ENCODE measurements at places on chromosomes 11 and 22.

DNA sequence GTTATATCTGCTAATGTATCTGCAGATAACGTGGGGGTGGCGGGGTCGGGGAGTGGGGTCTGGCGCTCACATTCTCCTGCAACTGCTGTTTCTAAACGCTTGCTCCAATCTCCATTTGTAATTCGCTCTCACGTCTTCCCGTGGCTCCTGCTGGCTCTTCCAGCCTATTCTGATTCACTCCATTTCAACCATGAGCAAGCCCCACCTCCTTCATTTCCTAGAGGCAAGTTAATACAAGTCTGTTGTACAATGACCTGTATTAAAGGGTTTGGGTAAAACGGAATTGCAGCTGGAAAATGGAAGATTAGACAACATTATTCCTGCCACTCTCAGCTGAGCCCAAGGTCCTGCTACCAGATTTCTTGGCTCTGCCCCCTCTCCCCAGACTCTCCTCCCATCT is 132.3 kb downstream of the CSNK2A3 start:
- no peak for DNase-seq

DNA sequence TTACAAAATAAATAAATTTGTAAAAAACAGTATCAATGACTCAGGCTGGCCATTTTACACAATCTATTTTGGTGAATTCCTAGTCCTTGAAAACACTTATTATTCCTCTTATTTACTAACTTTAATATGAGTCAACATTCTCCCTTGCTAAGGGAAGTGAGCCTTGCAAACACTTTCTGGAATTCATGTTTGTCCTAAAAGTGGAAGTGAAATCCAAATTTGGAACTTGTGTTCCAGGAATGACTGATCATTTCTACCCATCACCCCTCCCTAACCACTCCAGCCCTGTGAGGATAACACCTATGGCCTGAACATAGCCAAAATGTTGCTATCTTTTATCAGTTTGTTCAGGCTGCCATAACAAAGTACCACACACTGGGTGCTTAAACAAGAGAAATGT is 83.1 kb downstream of the OR5AK2 start:
- DNase-seq: no peak

DNA sequence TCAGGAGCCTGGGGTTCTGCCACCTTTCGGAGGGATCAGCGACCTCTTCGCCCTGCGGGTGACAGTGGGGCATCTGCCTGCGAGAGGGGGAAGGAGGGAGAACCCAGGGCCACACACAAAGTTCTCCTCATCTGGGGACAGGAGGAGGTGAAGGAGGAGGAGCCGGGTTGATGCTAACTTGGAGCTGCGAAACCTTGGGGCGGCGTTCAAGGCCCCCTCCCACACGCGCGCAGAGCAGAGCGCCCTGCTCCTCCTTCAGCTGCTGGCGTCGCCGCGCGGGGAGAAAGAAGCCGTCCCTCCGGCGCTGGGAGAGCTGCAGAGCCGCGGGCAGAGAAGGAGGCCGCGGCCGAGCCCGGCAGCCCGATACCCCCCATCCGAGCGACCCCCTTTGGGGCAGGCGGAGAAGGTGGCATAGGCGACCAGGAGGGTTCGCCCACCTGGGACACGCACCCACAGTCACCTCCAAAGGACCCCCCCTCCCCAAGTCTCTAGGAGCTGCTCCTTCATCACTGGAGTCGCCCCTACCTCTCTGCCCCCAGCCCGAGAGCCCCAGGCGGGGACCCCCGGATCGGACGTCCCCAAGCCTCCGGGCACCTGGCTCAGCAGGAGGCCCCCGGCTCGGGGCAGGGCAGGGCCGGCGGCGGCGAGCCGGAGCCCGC is at the start of gene RASD2:
RASD2 (plus strand) TSS at position 237 of the 659 bp plus-strand sequence. CDS start 5,979 bp downstream, outside the sequence.
- DNase-seq: peak; percentile 63

- DNase-seq: no peak
These were observed 1.8 kb downstream of the SLC25A1 start for GRCh38 chr22:19176732-19177131.

GRCh38 chr22:36375071-36375980 is 12.4 kb downstream of the MYH9 start:
- DNase-seq: no peak

- DNase-seq: no peak
These were observed 70.2 kb downstream of the DBX1 start for GRCh38 chr11:20089796-20090653.

GRCh38 chr22:50507421-50507990 is at the start of gene LMF2:
Gene LMF2 (minus strand): TSS chr22:50507702. CDS start chr22:50507675, 27 bp downstream.
- DNase-seq: peak; percentile 94

DNA sequence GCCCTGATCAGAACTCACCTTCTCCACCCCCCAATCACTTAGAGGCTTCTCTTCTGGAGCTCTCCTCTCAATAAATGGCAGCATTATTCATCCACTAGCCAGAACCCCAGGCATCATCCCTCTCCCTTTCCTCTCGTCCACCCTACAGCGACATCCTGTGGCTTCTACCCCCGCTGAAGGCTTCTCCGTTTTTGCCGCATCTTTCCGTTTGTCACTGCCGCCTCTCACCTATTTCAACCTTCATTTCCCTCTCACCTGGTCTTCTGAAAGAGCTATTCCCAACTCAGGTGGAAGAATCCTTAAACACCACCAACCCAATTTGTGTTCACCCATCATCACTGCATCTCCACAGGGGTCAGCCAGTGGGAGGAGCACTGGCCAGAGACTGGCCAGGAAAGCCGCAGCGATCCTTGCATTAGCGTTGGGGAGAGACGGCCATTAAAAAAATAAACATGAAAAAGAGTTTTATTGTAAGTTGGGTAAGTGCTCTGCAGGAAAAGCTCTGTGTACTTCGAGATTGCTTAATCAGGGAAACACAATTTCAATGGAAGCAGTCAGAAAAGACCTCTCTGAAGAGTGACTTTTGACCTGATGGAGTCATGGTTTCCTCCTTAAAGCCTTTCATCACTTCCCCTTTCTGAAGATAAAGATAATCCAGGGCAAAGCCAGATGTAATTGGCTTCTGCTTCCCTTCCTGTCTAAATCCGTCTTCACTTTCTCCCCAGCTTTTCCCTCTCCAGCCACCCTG is 36.7 kb downstream of the SPATA19 start:
- DNase-seq: no peak

DNA sequence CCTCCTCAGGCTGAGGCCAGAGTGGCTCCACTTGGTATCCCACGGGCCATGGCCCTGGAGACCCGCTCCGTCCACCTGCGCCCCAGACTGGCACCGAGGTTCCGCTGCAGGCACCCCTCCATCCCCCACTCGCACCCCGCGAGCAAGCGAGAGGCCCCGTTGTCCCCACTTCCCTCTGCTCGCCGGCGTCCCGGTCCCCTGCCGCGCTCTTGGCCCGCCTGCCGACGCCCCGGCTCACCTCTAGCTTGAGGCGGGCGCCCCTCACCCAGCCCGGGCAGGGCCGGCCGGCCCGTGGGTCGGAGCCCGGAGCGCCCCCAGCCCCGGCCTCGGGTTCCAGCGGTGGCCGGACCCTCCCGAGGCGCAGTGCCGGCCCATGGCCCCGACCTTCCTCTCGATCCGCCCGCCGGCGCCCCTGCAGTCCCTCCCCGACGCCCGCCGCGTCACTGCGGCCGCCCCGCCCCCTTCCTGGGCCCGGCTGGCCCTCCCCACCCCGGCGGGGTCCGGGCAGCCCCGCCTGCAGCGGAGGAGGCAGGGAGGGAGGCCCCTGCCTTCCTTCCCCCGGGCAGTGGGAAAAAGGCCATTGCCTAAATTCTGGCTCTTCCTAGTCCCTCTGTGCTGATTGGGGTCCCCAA is at the start of gene PITPNM1:
PITPNM1 (minus strand) TSS at position 414 of the 632 bp plus-strand sequence. CDS start 1,183 bp downstream, outside the sequence.
- peak; percentile 77 for DNase-seq

GRCh38 chr11:6194065-6194581 is 4.9 kb upstream of the OR52W1 start:
- no peak for DNase-seq

- DNase-seq: no peak
These were observed 16.2 kb downstream of the CREB3L1 start for GRCh38 chr11:46293641-46294103.

DNA sequence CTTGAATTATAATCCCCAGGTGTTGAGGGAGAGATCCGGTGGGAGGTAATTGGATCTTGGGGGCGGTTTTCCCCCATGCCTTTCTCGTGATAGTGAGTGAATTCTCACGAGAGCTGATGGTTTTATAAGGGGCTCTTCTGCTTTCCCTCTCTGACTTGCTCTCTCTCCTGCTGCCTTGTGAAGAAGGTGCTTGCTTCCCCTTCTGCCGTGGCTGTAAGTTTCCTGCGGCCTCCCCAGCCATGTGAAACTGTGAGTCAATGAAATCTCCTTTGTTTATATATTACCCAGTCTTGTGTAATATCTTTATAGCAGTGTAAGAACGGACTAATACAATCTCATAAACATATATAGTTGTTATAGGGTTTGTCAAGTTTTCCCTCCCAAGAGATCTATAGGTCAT is 32.8 kb downstream of the KCNE3 start:
- no peak for DNase-seq

GRCh38 chr11:78194490-78194889 is 5.8 kb downstream of the USP35 start:
- DNase-seq: no peak

DNA sequence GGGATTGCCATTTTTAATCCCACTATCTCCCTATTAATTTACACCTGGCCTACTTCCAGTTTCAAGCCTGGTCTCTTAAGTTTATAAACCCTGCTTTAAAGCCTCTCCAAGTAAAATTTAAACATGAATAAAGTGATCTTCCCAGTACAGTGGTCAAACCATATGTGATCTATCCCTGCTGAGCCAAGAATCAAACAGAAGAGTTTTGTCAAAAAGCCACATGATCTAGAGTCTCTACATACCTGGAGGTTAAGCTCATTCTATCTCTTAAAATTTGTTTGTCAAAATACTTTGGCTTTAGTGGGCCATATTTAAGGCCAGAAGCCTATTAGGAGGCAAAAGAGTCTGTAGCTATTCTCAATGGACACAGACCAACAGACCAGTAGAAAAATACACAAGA is 42.9 kb upstream of the DDI1 start:
- DNase-seq: no peak

- no peak for DNase-seq
These were observed 11.2 kb upstream of the LYVE1 start for GRCh38 chr11:10579700-10580099.

- DNase-seq: no peak
These were observed 121.5 kb downstream of the ST3GAL4 start for GRCh38 chr11:126476977-126477376.

GRCh38 chr11:83599066-83599465 is 312.9 kb upstream of the CCDC90B start:
- DNase-seq: no peak

DNA sequence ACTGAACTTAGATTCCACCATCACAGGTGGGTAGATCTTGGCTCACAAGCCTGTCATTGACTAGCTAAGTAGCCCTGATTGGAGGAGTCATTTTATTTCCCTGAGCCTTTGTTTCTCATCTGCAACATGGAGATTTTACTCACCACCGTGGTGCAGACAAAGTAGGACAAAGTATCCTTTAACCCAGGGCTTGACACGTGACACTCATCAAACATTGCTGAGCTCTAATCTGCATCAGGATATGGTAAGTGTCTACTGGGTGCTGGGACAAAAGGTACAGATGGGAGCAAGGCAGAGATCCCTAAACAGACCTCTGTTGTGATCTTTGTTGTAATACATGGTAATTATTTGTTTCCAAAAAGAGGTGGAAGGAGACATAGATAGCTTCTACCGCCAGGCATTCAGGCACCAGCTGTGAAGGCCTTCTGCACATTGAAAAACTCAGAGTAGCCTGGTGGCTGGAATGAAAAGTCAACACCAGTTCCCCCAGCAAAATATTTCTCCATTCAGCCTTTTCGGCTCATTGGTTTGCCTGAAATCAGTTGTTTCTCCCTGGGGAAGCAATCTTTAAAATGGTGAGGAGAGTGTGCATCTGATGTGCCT is 18.3 kb upstream of the MICAL2 start:
- no peak for DNase-seq

GRCh38 chr11:105220121-105220520 is 80.6 kb upstream of the CARD18 start:
- DNase-seq: no peak

DNA sequence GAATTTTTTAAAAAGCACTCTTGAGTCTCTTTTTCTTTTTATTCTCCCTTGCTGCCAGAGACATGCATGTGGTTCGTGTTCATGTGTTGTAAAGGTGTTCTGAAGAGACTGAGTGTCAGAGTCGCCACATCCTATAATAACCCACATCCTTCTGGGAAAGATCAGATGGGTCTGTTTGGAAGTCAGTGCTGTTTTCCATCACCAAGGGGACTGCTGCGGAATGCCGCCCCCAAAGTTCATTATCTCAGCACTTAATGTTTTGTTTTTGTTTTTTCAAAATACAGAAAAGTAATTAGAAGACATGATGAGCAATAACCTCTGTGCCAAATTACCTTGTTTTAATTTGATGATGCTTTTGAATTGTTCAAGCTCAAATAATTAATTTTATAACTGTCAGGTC is 56.9 kb upstream of the EIF3M start:
- DNase-seq: no peak

GRCh38 chr22:24566899-24567511 is 11.2 kb downstream of the SNRPD3 start:
- no peak for DNase-seq

- DNase-seq: no peak
These were observed 10.5 kb downstream of the MCAM start for GRCh38 chr11:119306373-119306890.

- no peak for DNase-seq
These were observed 11.4 kb downstream of the TAGLN start for GRCh38 chr11:117210620-117211019.

- DNase-seq: no peak
These were observed 12.9 kb downstream of the USP28 start for GRCh38 chr11:113862435-113862834.

- no peak for DNase-seq
These were observed 133.5 kb downstream of the RBFOX2 start for GRCh38 chr22:35894937-35895708.

DNA sequence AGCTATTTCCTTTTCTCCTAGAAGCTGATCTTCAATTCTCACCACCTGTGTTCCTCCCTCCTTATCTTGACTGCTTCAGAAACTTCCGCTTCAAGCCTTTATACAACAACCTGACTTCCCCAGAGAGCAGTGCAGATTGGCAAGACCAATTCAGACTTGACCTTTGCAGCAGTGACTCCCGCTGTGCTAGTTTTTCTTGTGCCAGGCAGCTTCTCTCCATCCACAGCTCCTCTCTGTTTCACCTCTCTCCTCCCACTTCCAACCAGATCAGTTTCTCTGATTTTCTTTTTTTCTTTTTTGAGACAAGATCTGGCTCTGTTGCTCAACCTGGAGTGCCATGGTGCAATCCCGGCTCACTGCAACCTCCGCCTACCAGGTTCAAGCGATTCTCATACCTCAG is 74.3 kb downstream of the GRAMD1B start:
- DNase-seq: no peak

GRCh38 chr11:12123273-12123672 is 12.9 kb downstream of the MICAL2 start:
- DNase-seq: no peak

GRCh38 chr11:134409552-134410429 is 2.3 kb downstream of the B3GAT1 start:
- DNase-seq: no peak

- DNase-seq: no peak
These were observed 19.2 kb upstream of the ADSL start for GRCh38 chr22:40326905-40327735.

GRCh38 chr11:10809373-10810160 is 841 bp upstream of the EIF4G2 start:
- DNase-seq: peak; percentile 51

All from stimulated activated CD4-positive, alpha-beta T cell treated with anti-CD3 and anti-CD28 coated beads, Interleukin-4, amount 100 ng/mL, for 1 hour (primary cell).